Caco-2 (cell line): ENCODE measurements at places on chromosomes 1 and 21.

GRCh38 chr1:42971841-42972291 is 13.2 kb upstream of the SLC2A1 start:
- DNase-seq, result no peak

- DNase-seq, result no peak
Observed at GRCh38 chr1:181111559-181111958, 23.1 kb downstream of the IER5 start.

- DNase-seq, result peak; percentile 68
Observed at GRCh38 chr1:209363112-209363511, 220.4 kb upstream of the CAMK1G start.

GRCh38 chr1:3360646-3361257 is 93.7 kb upstream of the ARHGEF16 start:
- no peak for DNase-seq

DNA sequence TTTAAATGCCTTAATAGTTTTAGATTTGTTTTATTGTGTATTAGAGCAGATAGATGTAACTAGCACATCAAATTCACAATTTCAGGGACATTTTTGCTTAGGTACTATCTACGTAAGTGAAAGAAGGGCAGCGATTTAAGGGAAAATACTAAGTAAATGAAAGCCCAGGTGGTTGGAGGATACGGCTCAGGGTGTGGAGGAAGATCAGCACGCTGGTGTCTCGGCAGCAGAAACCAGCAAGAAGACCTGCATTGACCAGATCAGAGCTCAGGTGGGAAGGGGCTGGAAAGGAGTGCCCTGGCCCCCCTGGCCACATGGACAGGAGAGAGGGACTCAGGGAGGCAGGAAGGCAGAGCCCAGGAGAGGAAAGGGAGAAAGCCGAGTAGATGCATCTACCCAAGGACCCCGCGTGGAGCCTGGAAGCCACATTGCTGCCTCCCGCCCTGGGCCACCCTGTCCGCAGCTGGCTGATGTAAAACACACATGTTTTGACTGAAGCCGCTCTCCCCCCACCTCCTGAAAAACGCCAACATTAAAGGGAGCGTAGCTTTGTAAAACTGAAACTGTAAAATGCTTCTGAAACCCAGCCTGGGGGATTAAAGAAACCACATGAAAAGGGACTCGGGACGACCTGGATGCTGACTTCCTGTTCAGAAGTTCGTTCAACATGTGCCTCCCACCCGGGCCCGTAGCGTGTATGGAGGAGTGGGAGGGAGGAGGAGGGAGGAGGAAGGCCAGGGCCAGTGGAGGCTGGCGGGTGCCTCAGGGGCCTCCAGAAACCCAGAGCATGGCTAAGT is 72.6 kb upstream of the TARDBP start:
- DNase-seq, result no peak
